ENCODE measurements at places on chromosomes 13 and 19. TPM values are rescaled to one million over a fixed set of nuclear protein-coding genes. Genes with fewer than 3 reads are reported as not detected.

The CYP2A6 gene
- total RNA-seq: 0.32 TPM

The CEACAM3 gene
- total RNA-seq: not detected

DNA sequence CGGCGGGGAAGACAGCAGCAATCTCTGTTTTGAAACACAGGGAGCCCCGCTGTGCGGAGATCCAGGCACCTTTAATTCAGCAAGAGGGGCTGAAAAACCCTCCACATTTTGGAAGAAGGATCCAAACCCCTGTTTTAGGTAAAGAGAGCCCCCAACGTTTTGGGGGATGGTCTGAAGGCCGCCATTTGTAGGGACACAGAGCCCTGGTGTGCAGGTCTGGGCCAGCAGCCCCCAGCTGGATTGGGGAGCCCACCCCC, 3.5 kb upstream of the HOOK2 start:
- peak overlapping the region; percentile 88 for H3K27ac ChIP-seq
- H3K27me3 ChIP-seq: no peaks in the 10 kb centered on the region
- no peak for DNase-seq
- peaks cover 38% of the 10 kb centered on the region for H3K4me1 ChIP-seq
- H3K36me3 ChIP-seq: no peaks in the 10 kb centered on the region

- H3K27me3 ChIP-seq: no peaks in the 10 kb centered on the region
- no peak for DNase-seq
- H3K4me3 ChIP-seq: peak overlapping the region; percentile 24
- H3K4me1 ChIP-seq: peaks cover 39% of the 10 kb centered on the region
- H3K36me3 ChIP-seq: no peaks in the 10 kb centered on the region
Measured at GRCh38 chr13:40194224-40194806, 472.1 kb downstream of the FOXO1 start.

- H3K27me3 ChIP-seq: no peaks in the 10 kb centered on the region
- no peaks in the 10 kb centered on the region for H3K36me3 ChIP-seq
- no peak overlapping the region for H3K27ac ChIP-seq
- H3K4me1 ChIP-seq: no peaks in the 10 kb centered on the region
- no peak for DNase-seq
Measured at GRCh38 chr19:40392123-40392522, 2.1 kb upstream of the HIPK4 start.

Data from psoas muscle (tissue), 8 donors.